Activated T-helper 1 cell treated with anti-CD3 and anti-CD28 coated beads, Interleukin-2, amount 50 U/mL, for 16 hours (primary cell): ENCODE measurements at places on chromosomes 7 and 10.

DNA sequence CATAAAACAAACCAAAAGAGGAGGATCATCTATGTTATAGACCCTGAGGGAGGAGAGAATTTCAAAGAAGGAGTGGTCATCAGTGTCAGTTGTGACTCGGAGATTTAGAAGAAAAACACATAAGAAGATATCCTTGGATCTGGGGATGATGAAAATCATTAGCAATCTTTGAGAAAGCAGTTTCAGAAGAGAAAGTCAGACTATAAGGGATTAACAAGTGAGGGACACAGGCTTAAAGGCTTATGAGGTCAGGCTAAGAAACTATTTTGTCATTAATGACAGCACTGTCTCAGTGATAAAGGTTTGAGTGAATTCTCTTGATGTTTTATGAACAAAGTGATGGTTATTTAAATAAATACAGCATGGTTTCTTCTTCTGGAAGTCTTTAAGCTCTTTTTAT lies 6.1 kb upstream of the GPR85 start:
- no peak for DNase-seq

- DNase-seq, result no peak
Observed at GRCh38 chr10:97140049-97140846, 45.5 kb downstream of the SLIT1 start.

- no peak for DNase-seq
Observed at GRCh38 chr7:49787980-49788379, 14.5 kb downstream of the VWC2 start.

DNA sequence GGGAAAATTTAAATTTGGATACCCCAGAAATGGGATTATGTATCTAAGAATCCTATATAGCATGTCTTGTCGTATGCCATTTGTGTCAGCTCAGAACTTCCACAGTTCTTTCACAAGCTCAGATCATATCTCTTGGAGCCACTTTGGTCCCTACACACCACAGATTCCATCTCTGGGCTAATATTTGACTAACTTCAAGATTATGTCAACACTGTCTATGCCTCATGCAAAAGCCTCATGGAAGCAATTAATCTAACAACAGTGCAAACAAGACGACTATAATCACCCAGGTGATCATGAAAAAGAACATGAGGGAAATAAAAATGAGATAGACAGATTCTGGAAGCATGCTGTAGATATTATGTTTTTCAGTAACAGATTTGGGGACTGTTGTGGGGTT lies 189.1 kb downstream of the LRRTM3 start:
- no peak for DNase-seq

GRCh38 chr7:80679921-80680907 lies 41.8 kb downstream of the CD36 start:
- DNase-seq, result no peak

DNA sequence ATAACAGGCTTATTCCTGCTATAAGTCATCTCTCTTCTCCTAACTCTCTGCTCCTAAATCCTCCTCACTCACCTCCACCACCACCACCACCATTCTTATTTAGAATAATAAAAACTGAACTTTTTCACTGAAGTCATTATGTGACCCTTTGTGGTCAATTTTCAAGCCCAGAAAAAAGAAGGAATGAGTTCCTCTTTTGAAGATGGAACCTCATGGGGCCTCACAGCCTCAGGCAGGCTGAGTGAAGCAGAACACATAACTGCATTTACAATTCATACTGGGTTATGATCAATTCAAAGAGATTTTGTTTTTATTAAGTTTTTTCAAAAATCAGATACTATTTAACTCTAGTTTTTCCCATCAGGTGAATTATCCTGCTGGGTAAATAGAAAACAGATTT lies 29.8 kb downstream of the PNLIPRP3 start:
- DNase-seq, result no peak

GRCh38 chr7:1950452-1951158 lies 280.5 kb downstream of the ELFN1 start:
- DNase-seq, result no peak

DNA sequence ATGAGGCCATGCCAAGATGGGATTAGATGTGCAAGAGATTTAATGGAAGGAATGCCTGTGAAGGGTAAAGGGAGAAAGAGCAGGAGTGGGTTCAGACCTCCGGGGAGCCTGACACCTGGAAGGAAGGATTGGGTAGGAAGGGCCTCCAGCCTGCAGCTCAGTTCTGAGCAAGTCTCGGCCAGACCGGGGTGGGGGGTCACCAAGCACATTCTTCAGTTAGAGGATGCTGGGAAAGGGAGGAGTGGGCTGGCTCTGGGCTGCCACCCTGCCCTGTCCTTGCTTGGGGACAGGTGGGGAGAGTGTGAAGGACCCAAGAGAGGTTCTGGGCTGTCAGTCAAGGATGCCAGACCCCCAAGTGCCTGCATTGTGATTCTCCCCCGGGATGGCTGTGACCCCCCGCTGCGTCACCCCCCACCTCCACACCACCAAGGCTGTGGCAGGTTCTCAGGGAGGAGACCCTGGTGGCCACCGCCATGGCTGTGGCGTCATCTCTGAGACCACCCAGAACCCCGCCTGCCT lies 16.5 kb upstream of the PRKAG2 start:
- DNase-seq, result no peak

DNA sequence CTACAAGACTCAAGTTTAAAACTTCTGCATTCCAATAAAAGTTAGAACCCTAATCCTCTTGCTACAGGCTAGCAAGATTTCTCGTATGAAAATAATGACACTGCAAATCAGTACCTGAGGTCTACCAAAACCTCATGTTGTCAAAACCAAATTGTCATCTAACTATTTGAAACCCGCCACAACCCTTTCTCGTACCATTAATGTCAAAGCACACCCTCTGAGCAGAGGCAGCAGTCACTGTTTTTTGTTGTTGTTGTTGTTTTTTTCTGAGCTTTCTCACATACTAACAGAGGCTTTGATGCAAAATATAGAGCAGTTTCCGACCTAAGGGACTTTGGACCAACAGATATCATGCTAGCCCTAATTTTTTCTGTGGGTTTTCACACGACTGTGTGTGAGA lies 563.9 kb upstream of the C7orf33 start:
- no peak for DNase-seq

- no peak for DNase-seq
Observed at GRCh38 chr10:87000491-87000890, 19.6 kb upstream of the FAM25A start.

DNA sequence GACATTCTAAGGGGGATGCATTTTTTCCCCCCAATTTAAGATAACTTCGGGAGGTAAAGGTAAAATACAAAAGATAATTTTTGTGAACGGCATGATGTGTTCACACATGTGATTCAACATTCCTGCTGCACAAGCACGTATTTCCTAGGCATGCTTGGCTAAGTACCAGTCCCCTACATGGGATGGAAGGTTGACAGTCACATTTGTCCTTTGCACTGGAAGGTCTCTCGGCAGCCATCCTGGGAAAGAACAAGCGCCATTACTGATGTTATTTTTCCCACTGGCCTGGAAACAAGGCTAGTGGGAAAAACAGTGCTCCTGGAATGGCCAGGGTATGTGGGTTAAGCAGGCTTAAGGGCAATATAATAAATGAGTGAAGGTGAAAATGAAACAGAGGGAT lies 276.2 kb upstream of the AOAH start:
- no peak for DNase-seq

- DNase-seq, result no peak
Observed at GRCh38 chr10:24597426-24597825, 126.3 kb downstream of the ARHGAP21 start.

GRCh38 chr10:77431209-77431611 lies 206.4 kb downstream of the KCNMA1 start:
- no peak for DNase-seq

- DNase-seq, result no peak
Observed at GRCh38 chr7:75054744-75055143, 18.9 kb downstream of the RCC1L start.
